CD4-positive, alpha-beta T cell treated with Interferon gamma for 1 hour (primary cell): ENCODE measurements at places on chromosomes 2 and 18.

DNA sequence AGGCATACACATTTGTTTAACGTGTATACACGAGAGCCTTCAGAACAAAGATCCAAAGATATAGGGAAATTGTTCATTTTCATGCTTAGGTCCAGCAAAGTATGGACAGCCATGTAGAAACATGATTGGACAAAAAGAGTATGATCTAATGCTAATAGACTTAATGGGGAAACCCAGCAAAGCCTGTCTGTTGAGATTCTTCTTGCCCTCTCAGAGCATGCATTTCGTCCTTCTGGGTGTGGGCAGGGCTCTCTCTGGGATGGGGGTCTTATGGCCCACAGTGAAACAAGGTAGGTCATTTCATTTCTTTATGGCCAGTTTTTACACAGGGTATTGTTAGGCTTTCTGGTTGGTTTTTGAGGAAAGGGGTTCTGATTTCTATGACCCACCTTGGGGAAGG, 124.4 kb downstream of the COMMD1 start:
- no peak for DNase-seq

GRCh38 chr2:66717218-66717905, 282.4 kb downstream of the MEIS1 start:
- no peak for DNase-seq

DNA sequence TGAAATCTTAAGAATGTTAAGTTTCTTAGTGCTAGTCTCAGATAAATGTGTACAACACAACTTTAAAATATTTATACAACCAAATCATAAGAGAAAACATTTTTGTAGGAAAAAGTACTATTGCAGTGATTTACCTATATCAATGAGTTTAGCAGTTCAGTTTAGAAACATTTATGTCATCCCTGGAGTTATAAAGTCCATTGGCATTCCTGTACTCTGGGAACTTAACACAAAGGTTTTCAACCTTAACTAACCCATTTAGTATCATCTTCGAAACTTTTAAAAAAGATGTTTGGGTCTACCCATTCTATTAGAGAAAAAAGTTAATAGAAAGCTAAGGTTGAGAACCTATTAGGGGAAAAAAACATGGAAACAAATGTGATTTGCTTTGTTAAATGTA, 10.9 kb downstream of the AFTPH start:
- no peak for DNase-seq

DNA sequence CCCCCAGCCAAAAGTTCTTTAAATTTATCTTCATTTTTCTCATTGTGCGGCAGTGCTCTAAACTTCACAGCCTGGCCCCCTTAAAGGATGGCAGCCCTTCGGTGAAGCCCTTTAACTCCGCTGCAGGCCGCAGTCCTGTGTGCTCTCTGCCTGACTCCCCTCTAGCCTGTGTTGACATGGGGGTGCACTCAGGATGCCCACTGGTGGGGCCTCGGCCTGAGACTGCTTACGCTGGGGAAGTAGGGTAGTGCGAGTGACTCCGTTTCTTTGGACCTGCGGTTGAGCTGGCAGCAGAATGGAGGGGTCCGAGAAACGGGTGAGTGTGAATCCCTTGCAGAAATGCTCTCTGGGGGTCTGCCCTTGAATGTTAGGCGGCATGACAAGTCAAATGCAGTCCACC, 5.6 kb downstream of the RAB12 start:
- no peak for DNase-seq

GRCh38 chr2:19823507-19823906, 78.3 kb downstream of the TTC32 start:
- no peak for DNase-seq

GRCh38 chr2:205778356-205778755, 96.1 kb downstream of the NRP2 start:
- DNase-seq: no peak

DNA sequence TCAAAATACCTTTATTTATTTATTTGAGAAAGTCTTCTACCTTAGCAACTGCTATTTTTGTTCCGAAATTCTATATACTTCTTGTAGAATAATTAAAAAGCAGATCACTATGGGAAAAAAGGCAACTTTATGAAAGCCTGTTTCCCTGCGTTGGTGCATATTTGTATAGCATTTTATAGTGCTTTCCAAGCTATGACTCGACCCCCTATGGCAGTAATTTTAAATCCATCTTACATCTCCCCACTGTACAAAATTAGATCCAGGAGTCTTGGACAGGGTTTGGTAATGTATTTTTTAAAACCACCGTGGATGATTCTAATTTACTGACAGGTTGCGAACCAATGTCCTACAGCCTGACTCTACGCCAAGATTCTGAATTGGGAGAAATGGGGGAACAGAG, 10.1 kb downstream of the TANK start:
- no peak for DNase-seq

DNA sequence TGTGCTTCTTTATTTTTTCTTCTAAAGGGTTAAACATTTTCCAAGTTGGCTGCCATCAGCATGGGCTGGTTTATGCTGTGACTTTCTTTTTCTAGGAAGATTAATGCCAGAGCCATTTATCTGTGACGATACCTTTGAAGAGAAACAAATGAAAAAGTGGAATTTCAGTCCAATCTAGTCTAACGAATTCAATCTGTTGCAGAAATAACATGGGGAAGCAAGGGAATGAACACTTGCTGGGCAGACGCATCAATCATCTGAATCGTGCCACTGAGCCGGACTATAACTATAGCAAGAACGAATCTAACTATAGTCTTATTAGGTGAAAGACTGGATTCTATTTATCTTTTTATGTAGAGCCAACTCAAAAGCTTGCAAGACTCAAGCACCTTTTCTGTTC, 66.2 kb downstream of the CD8B2 start:
- DNase-seq: no peak

- peak; percentile 48 for DNase-seq
These were observed 38.5 kb downstream of the KCTD18 start for GRCh38 chr2:200471324-200471848.

- no peak for DNase-seq
These were observed 125.7 kb upstream of the EPAS1 start for GRCh38 chr2:46171411-46171953.

DNA sequence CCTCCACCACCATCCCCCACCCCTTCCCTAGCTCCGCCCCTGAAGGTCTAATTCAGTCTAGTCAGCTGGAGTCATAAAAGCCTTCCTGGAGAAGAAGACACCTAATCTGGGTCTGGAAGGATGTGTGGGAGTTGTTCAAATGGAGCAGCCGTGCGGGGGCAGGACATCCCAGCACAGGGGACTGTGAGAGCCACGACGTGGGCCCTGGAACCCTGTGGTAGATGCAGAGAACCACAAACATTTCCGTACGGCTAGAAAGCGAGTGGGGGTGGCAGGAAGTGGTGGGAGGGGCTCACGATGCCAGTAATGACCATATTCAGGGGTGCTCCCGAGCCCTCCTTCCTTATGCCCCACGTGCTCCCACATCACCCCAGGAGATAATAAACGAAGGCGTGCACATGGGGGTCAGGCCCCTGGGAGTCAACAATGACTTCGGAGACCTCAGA, 20.9 kb upstream of the COL6A3 start:
- peak; percentile 60 for DNase-seq

GRCh38 chr2:59342166-59342565, 1101.0 kb upstream of the FANCL start:
- no peak for DNase-seq

DNA sequence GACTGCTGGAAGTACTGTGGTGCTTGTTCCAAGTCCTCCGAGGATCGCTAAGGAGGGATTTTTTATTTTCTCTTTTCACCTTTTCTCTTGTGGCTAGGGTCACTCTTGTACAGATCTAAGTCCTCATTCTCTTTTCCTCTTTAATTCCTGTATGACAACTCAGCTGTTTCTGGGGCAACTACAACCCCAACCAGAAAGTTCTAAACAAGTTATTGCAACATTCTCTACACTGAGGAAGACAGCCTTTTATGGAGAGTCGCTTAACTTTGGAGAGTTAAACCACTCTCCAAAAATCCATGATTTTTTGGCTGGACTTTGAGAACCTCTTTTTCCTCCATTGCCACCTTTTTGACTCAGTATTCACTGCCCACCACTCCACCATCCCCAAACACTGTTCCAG, 74.0 kb upstream of the SESTD1 start:
- no peak for DNase-seq

GRCh38 chr2:150052457-150052856, 435.0 kb downstream of the RND3 start:
- no peak for DNase-seq

DNA sequence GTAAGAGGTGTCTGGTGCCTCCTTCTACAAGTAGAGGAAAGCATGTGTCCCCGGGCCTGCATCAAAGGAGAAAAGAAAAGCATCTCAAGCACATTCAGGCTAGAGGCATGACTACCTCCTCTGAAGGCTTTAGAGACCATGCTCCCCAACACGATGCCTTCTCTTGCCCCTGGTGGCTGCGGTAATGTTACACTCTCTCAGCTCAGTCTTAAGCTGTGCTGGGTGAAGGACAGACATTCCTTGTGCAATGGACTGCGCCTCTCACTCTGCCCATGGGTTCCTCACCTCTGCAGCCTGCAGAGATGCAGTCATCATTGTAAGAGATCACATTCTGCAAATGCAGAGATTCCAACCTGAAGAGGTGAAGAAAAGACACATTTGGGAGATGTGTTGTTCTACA, 148.2 kb upstream of the HNRNPA3 start:
- no peak for DNase-seq
